ENCODE measurements at places on chromosomes 16 and 17.

DNA sequence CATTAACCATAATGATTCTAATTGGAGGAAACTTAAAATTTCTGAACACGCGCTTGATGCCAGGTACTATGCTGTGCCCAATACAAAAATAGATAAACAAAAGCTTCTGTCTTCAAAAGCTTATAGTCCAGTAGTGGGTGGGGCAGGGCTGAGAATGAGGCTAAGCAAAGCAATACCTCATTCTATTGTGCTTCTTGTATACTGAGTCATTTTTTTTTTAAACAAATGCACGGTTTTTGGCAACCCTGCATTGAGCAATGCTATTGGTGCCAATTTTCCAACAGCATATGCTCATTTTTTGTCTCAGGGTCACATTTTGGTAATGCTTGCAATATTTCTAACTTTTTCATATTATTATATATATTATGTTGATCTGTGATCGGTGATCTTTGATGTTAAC, 34.7 kb upstream of the HNF1B start:
- no peak for DNase-seq

- DNase-seq, result no peak
Measured at GRCh38 chr17:47305302-47305923, 18.3 kb upstream of the EFCAB13 start.

- DNase-seq, result peak; percentile 96
Measured at GRCh38 chr16:67968400-67969253, at the start of gene SLC12A4. Gene SLC12A4 (minus strand): TSS chr16:67968637. CDS start chr16:67968553, 84 bp downstream.

- no peak for DNase-seq
Measured at GRCh38 chr16:57284952-57285363, 486 bp upstream of the PLLP start.

DNA sequence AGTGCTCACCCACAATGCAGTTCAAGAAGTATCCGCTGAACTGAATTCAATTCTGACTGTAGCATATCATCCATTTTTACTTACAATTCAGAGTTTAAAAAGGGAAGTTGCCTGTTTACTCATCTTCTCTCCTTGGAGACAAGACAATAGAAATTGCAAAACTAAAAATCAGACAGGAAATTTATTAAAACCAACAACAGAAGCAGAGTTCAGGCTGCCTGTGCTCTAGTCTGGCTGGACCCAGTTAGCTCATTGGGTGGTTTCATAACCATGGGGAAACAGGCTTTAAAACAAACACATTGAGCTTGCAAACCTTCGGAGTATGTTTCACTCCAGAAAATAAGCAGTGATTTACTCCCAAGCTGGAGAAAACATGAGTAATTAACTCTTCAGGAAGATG, 321.4 kb downstream of the GRIN2A start:
- no peak for DNase-seq

GRCh38 chr17:76820561-76820960, 47.6 kb upstream of the MGAT5B start:
- DNase-seq, result no peak

DNA sequence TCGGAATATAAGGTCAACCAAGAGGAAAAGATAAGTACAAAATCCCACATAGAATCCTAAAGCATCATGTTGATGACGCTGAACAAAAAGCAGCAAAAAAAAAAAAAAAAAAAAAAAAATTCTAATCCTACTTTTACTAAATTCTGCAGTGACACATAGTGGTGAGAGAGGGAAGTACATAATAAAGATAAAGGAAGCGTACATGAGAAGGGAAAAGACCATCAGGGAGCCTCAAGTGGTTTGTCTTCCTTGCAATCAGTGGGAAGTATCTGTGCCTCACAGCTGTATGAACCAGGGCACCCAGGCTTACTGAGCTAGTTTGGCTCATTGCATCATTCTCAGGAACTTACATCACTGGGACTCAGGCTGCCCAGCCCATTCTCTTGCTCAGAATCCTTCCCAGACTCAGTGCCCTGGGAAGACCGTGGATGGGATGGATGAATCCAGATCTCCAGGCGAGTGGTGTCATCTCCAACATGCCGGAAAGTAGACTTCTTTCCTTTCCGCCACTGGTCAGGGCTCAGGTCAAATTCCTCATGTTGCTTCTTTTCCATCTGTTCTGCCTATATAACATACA, 21.2 kb downstream of the SMG6 start:
- no peak for DNase-seq

DNA sequence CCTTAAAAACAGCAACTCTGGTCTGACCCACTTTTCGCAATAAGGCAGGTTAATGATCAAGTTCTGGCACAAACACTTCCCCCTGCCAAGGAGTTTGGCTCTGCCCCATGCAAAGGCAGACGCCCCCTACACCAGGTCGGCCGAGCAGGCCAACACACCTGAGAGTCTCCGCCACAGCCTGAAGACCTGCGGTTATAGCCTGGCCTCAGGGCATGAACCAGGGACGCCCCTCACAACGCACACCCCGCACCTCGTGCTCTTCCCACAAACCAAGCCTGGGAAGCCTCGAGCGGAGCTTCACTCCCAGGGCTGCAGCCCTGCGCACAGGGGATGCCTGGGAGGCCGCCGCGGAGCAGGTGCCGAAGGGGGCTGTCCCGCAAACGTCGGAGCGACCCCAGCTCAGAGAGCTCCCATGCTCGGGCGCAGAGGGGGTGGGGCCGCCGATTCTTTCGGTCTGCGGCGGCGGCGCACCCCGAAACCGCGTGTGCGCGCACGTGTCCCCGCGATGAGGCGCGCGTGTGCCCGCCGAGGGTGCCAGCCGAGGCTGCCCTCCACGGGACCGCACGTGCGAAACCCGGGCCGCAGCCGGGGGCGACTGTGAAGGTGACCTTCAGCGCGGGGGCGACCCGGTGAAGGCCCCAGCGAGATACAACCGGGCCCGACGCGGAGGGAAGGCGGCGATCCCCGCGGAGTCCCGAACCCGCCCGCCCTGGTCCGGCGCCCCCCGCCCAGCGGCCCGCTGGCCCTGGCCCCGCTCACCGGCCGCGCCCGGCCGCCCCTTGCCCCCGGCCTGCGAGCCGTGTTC, 559 bp downstream of the CLUH start:
- DNase-seq, result peak; percentile 55

- DNase-seq, result no peak
Measured at GRCh38 chr16:1297018-1297696, 12.3 kb upstream of the UBE2I start.

DNA sequence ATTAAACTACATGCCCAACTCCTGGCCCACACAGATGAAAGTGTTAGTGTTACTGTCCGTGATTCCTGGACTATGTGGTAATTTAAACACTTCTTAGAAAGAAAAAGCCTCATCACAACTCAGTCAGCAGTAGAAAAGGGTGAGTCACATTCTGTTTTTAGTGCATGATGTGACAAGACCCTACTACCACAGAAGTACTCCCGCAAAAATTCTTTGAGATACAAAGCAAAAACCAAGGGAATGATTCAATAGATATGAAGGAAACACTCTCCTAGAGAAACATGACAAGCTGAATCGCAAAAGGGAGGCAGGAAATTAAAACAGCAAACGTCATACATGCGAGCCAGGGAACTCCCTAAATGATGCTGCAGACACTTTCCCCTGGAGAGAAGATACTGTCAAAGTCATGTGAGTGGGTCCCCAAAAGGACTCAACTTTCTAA, 14.4 kb downstream of the SNN start:
- DNase-seq, result no peak

DNA sequence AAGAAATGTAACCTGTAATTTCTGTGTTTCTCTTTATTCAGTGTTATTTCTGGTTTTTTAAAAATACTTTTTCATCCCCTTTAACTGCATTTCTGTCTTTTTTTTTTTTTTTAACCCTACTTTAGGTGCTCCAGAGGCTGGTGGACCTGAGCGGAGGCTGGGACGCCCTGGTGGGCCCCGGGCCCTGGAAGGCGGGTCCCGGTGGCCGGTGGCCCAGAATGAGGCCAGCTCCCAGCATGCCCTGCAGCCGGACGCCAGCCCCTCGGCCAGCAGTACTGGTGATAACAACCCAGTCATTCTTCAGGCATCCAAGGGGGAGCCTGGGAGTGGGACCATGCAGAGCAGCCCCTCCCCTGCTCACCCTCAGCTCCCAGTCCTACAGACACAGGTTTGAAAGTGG, 1.5 kb downstream of the SRCAP start:
- no peak for DNase-seq

DNA sequence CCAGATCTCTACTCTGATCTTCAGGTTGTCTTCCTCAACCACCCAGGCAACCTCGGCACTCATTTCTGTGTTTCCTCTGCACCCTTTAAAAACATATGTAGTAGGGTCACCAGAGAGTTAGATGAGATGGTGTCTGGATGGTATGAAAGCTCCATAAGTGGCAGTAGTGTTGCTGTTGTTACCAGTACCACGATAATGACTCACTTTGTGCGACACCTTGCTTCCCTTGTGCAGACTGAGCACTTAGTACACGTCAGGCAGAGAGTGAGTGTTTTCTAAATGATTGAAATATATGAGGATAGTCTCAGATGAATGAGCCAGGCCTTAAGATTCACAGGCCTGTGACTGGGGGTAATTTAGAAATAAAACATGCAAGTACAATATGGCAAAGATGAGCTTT, 188.7 kb downstream of the MAF start:
- no peak for DNase-seq

GRCh38 chr17:81193470-81194224, 27.6 kb upstream of the AATK start:
- DNase-seq, result no peak

DNA sequence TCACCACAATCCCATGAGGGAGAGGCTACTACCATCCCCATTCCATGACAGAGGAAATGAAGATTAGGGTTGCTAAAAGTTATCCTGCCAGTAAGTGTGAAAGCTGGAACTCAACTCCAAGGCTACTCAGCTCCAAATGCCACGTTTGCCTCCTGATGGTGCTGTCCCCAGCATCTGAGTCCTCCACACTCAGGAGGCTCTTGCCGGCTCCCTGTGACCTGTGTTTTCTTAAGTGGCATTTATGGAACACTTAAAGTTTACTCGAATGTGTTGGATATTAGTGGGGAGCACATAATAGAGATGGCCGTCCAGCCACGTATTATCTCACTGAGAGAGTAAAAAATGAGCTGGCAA, 267.9 kb downstream of the CBLN1 start:
- no peak for DNase-seq

DNA sequence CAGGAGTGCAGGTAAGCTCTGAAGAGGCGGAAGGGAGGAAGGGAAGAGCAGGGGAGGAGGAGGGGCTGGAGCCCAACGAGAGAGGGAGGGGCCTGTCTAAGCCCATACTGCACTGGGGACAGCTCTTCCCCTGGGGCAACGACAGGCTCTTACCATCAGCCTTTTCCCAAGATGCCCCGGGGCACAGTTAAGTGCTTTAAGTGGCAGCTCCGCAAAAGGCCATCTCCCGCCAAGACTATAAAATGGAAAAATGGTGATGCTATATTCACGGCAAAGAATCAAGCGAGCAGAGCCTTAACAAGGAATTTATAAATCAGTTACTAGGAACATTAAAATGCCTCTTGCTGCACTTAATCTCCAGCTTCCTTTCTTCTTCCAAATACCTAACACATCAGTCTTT, 110.2 kb upstream of the NLRP1 start:
- no peak for DNase-seq

DNA sequence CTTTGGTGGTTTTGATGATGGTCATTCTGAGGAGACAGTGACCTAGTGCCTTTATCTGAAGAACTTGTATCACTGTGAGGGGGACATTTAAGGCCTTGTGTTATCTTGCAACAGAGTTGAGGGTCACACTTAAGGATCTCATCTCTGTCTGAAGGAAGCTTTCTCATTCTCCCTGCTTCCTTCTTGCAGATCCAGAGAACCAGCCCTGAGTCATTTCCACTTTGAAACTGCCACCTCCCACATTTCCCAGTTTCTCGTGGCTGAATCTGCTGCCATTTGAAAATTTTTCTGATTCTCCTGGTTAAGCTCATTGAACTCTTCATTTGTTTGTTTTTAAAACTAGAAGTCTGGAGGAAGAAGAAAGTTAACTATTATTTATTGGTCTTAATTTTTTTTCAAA, 190.2 kb upstream of the CDH11 start:
- DNase-seq, result no peak

- DNase-seq, result no peak
Measured at GRCh38 chr16:23957287-23957686, 121.5 kb downstream of the PRKCB start.
